ENCODE measurements at places on chromosomes 4 and X.

DNA sequence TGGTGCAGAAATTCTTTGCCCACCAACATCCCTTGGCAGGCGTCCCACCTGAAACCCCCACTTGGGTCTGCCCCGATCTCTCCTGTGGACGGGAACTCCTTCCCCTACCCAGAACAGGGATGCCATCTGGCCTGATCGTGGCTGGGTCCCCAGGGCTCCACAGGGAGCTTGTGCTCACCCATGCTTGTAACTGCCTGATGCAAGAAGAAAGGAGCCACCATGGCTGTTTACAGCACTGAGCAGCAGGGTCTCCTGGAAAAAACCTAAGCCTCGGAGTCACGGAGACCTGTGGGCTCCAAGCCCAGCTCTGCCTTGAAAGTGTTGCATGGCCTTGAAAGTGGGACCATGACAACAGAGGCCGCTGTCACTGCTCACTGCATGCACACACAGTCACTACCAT, 101.5 kb upstream of the AFAP1 start:
- no peak for DNase-seq

- peak; percentile 92 for DNase-seq
These were observed 461.8 kb downstream of the CENPC start for GRCh38 chr4:67083496-67083895.

GRCh38 chr4:151488968-151489367, 80.0 kb downstream of the FHIP1A start:
- DNase-seq = no peak

- no peak for DNase-seq
These were observed 56.7 kb upstream of the TMEM131L start for GRCh38 chr4:153409412-153409811.

DNA sequence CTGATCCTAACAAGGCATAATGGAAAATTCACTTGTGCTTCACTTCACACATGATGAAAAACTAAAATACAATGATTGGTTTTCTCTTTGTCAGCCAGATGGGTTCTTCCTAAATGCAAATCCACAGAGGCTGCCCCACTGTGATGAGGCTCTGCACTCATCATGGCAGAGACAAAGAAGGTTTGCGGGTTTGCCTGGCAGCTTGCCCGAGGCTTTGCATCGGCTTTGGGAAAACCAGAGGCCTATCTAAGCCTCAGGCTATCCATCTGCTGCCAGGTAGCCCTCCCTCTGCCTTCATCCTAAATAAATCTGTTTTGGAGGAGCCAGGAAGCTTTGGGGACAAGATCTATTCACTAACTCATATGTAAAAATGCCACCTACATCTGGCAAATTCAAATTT, 244.2 kb downstream of the PACRGL start:
- no peak for DNase-seq

DNA sequence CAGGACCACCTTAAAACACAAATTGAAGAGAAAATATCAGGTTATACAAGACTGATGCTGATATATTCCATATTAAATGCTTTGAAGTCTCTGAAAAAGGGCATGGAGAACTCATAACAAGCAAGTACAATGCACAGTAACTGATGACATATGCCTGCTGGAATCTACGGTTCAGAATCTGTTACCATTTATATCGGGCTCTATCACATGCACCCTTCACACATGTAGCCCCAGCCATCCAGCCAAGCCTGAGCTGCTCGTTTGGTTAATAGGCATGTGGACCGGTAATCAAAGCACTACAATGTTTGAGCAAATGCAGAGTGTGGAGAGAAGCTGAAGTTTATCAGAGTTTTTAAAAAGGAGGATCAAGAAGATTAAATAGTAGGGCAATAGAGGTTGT, 11.8 kb downstream of the COMMD8 start:
- DNase-seq = no peak

DNA sequence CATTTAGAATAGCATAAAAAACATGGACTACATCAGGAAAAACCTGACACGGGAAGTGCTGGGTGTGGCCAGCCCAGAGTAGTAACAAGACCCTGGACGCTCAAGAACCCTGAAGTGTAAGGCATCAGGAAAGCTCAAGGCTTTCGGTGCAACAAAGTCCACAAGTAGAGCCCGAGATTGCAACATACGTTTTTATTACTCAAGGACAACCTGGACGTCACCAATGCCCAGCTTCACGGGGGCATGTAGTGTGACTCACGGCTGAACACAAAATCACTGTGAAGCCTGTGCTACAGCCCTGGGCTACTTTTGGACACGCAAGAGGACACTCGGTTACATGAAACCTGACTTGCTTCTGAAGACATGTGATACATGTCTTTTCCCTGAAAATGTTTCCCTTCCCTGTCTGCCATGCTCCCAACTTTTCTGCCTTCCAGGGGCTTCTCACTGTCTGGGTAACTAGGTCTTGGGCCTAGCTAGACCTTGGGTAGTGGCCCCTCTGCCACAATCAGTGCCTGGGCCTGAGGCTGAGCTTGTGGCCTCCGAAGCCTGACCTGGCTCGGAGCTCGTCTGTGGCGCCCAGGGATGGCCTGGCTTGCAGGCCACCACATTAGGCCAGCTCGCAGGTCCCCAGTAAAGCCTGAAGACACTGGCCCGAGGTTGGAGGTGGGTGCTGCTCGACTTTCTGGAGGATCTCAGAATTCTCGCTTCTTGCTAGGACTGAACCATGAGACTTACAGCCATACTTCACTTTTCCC, 9.2 kb downstream of the IRAK1 start:
- no peak for DNase-seq

DNA sequence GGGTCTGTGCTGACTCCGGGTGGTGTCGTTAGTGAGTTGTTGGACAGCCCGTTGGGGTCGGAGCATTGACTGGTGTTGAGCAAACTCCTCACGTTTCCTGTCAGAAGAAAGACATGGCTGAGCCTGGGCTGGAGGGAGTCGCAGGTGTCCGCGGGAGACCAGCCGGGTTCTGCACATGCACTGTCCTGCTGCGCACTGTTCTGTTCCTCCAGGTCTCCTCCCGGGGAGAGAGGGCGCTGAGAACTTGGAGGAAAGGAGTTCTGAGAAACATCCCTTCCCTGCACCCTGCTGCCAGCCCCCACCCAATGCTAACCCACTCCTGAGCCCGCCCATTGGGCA, 1.1 kb downstream of the ZNF141 start:
- no peak for DNase-seq

DNA sequence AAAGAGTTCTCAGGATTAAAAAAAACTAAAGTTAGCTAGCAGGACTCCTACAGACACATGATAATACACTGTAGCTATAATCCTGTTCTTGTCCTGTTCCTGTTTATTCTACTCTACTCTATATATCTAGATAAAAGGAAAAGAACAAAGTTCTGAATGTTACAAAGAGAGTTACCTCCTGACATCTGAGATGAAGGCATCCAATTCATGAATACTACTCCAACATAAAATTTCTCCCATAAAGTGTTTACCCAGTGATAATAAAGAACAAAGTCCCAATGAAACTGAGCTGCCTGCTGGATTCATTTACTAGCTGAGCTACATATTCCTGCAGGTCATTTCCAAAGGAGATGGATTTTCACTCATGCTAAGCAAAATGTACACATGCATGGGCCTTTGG, 27.1 kb downstream of the SEPSECS start:
- no peak for DNase-seq

DNA sequence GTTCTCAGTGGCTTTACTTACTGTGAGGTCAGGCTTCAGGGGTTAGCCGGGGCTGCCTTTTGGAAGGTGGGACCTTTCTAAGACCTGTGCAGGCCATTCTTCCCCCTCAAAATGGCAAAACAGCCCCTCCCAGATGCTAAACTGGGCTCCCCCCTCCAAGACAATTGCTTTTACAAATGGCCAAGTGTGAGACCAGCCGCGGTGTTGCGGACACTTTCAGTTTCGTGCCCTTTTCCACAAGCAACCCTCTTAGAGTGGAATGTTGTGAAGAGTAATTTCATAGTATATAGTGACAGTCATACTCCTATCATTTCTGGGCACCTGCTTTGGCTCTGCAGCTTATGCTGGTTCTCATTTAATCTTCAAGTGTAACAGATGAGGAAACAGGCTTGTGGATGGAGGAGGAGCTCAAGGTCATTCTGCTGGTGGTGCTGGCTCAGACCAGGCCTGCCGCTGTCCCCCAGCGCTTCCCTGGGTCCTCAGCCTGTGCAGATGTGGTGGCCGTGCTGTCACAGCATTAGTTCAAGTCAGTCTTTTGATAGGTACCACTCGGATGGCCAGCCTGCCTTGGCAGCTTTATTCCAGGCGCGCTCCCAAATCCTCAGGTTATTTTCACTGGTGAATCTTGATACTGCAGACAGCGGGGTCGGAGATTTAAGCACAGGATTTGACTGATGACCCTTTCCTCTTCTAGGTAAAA, 55.0 kb upstream of the TADA2B start:
- no peak for DNase-seq

DNA sequence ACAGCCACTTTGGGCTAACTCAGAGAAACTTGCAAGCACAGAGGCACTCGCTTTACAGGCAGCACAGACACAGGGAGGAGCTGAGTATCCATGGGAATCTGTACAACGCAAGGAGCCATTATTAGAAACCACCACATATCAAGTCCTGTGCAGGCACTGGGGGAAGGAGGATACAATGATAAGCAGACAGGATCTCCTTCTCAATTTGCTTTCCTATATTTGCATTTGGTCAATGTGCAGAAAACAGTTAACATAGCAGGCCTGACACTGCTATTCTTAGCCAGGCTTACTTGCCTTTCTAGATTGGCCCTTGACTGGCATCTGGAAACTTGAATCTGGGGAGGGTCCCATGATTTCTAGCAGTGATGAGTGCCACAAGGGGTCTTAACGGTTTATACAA, 65.8 kb downstream of the TEC start:
- no peak for DNase-seq

GRCh38 chrX:50707955-50708699, 105.9 kb downstream of the SHROOM4 start:
- DNase-seq = no peak

DNA sequence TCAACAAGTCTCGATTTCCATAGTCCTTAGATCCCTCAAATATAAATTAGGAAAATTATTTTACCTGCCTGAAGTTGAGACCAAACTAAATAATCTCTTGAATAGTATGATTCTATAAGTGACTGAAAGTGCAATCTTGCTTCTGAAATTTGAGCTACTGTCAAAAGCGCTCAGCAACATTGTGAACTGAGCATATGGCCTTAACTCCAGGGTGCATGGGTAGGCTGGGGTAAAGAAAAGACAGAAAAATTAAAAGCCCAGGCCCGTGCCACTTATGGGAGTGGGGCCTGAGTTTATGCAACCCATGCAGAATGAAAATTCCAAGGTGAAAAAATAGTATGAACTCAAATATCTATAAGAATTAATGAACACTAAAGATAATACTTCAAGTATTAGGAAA, 9.8 kb downstream of the PGRMC2 start:
- no peak for DNase-seq

GRCh38 chr4:2284934-2285612, 23.2 kb upstream of the MXD4 start:
- DNase-seq = no peak

- DNase-seq = no peak
These were observed 20.2 kb downstream of the TMEM31 start for GRCh38 chrX:103730796-103731493.

Data from pons (tissue), 1 donor.